ENCODE measurements at places on chromosomes 3 and 15.

- no peak for DNase-seq
These were observed 1432.1 kb upstream of the GBE1 start for GRCh38 chr3:83193526-83193925.

- no peak for DNase-seq
These were observed 60.1 kb downstream of the ITGA11 start for GRCh38 chr15:68371851-68372250.

- no peak for DNase-seq
These were observed 218.8 kb downstream of the MEIS2 start for GRCh38 chr15:36881516-36881915.

- DNase-seq = no peak
These were observed 45.0 kb upstream of the TKT start for GRCh38 chr3:53300826-53301225.

GRCh38 chr15:84035399-84035766 lies 200.2 kb upstream of the GOLGA6L4 start:
- no peak for DNase-seq

DNA sequence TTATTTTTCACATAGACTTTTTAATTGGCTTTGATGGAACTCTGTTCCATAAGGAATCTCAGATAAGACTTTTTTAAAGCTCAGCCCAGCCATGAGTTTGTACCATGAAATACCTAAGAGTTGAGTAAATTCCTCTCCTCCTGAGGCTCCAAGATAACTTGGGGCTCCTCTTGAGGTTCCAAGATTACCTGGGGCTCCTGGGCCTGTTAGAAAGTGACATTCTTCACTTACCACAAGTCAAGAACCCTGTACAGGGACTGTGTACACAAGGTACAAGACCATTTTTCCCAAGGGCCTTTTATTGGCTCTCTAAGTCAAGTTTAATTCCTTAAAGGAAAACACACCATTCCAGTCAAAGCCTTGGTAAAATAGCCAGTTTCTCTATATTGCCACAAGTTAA lies 111.3 kb upstream of the PRR20G start:
- DNase-seq = no peak

DNA sequence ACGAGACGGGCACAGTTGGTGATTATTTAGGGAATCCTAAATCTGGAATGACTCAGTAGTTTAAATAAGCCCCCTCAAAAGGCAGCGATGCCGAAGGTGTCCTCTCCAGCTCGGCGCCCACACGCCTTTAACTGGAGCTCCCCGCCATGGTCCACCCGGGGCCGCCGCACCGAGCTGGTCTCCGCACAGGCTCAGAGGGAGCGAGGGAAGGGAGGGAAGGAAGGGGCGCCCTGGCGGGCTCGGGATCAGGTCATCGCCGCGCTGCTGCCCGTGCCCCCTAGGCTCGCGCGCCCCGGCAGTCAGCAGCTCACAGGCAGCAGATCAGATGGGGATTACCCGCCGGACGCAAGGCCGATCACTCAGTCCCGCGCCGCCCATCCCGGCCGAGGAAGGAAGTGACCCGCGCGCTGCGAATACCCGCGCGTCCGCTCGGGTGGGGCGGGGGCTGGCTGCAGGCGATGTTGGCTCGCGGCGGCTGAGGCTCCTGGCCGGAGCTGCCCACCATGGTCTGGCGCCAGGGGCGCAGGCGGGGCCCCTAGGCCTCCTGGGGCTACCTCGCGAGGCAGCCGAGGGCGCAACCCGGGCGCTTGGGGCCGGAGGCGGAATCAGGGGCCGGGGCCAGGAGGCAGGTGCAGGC lies 318.0 kb downstream of the FGF12 start:
- no peak for DNase-seq

GRCh38 chr15:62254137-62254934 lies 89.3 kb upstream of the C2CD4B start:
- DNase-seq = peak; percentile 4

GRCh38 chr3:26308454-26308853 lies 314.1 kb upstream of the LRRC3B start:
- no peak for DNase-seq

DNA sequence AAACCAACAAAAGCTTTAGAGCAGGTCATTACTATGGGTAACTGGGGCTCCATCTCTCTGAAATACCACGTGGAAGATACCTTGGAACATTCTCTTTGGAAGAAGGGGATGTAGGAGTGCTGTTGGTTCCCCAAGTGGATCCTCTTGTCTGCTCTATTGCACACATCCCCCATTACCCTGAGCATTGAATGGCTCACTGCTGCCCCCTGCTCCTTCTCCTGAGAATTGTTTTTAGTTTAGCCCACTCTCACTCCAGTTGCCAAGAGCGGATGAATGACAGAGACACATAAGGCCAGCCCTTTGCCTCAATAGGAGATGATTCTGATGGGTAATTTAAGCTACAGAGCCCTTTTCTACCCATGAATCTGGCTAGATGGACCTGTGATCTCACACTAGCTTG lies 135.6 kb upstream of the SUCLG2 start:
- peak; percentile 28 for DNase-seq

- DNase-seq = no peak
These were observed 100.6 kb downstream of the TLE3 start for GRCh38 chr15:69997161-69997485.

GRCh38 chr3:152853196-152853595 lies 18.3 kb downstream of the P2RY1 start:
- DNase-seq = no peak

DNA sequence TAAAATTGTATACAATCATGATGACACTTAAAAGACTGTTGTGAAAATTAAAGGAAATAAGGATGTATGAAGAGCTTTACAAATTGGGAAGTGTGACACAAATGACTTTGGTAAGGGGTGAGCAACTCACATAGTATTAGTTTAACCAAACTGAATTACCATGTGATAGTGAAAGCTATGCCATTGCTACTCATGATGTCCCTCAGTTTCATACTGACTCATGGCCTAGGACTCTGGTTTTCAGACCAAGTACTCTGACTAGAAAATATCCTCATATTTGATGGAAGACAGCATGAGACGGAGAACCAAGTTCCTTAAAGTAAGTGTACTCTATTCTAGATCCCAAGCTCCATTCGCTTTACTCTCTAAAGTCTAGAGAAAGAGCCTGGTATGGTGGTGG lies 203.2 kb upstream of the ICE2 start:
- no peak for DNase-seq

- DNase-seq = no peak
These were observed 31.5 kb upstream of the MINAR1 start for GRCh38 chr15:79400650-79401049.

DNA sequence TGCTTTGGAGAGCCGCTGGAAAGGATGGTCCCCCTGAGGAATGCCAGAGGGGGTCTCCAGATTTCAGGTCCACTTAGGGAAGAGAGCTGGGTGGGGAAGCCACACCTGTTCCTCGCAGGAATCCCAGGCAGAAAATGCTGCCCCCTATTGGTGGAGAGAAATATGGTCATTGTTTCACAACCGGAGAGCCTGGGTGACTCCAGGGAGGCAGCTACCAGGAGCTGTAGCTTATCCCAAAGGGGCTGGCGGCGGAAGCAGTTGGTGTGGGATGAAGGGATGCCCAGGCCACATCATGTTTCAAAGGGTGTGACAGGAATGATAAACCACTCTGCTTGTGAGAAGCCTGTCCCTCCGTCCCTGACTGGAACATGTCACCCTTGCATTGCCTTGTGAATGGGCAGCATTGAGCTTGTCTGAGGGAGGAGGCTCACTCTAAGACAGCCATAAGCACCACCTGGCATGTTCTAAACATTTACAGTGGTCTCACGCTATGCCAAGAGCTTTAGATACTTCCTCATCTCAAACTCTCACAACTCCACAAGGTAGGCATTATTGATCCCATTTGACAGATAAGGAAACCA lies 34.5 kb downstream of the POMGNT2 start:
- no peak for DNase-seq

GRCh38 chr3:24177201-24177600 lies 232.1 kb downstream of the NR1D2 start:
- no peak for DNase-seq

GRCh38 chr3:189680723-189681122 lies 49.5 kb downstream of the TP63 start:
- no peak for DNase-seq

- DNase-seq = no peak
These were observed 31.3 kb upstream of the PEX5L start for GRCh38 chr3:180068023-180068422.

DNA sequence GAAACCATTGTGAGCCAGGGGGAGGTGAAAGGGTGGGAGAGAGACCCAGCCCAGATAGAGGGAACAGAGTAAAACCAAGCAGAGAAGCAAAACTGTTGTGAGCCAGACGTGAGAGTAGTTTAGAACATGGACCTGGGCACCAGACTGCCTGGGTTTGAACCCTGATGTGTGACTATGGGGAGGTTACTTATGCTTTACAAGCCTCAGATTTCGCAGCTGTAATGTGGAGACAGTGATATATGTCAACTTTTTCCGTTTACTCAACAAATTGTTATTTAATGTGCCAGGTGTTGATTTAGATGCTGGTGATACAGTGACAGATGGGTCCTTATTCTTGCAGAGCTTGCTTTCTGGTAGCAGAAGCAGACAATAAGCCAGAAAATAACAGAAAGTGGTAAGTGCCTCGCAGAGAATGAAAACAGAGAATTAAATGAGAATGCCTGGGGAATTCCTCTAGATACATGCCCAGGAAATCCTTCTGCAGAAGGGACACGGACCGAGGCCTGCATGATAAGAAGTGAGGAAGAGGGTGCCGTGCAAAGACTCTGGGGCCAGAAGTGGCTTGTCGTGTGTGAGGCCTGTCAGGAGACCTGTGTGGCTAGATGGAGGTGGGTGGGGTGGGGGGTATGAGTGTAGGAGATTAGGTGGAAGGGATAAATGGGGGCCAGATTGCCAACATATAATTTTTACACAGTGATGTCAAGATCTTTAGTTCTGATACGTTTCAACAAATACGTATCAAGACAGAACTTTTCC lies 15.0 kb downstream of the KAT2B start:
- DNase-seq = no peak

GRCh38 chr15:89551550-89551949 lies 23.7 kb upstream of the TICRR start:
- DNase-seq = no peak

DNA sequence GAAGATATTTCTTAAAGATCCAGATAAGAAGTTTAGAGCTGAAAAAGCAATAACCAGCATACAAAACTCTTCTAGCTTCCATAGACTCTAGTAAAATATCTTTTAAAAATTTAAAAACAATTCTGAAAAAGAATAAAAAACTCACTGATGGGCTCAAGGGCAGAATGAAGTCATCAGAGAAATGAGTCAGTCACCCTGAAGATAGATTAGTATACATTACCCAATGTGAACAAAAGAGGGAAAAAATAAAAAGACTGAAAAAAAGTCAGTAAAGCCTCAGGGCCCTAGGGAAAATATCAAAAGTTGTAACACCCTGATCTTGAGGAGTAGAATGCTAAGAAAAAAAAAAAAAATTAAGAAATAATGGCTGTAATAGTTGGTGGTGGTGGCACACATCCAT lies 11.4 kb downstream of the DET1 start:
- DNase-seq = no peak

DNA sequence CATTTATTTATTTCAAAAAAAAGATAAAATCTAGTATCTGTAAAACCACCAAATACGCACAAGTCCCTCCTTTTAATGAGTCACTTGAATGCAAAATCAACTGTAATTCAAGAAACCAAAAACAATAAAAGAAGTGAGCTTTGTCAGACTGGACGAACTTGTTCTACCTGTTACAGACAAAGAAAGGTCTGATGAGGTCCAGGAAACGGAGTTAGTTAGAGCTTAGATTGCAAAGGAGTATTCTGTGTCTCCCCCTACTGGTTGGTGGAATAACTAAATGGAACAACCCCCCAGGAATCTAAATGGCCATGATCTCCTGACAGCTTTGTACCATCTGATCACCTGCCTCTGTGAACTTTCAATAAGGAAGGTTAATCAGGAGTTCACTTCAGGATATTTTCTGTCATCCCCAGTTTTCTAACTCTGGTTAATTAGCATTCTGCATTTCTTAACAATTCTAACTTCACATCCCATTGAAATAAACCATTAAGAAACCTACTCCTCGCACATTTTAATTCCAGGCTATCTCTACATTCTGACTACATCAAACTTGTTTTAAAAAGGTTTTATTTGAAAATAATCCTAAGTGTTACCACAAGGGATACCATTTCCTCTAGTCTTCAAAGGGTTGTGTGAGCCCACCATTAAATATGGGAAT lies 333.0 kb upstream of the SATB1 start:
- DNase-seq = peak; percentile 1

GRCh38 chr3:13571831-13572750 lies 23.2 kb downstream of the FBLN2 start:
- DNase-seq = no peak

DNA sequence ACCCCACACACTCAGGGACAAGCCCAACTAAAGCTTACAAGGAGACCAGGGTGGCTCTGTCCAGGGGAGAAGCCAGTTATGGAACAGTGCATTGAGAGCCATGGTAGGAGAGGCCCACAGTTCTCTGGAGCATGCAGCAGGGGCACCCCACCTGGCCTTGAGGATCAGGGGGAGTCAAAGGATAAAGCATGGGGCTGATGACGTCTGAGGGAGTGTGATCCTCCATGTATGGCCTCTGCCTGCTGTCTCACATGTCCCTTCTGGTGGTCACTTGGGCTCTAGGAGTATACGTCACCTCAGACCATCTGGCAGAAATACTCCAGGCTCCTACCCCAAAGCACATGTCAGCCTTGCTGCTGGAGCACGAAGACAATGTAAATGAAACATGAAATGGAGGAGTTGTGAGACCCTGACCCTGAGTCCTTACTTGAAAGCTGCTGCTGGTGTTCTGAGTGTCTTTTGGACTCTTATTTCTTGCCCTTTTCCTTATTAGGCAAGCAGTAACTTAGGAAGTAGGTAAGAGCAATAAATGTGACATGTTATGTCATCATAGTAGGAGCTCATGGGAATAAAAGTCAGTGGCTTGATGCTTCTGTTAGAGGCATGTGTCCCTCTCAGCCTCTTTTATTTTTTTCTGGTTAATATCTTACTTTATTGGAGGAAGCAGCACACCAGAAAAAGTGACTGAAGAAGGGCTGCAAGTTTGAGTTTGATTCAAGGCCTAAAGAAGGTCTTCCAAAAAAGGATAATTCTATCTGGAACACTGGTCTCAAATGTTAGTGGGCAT lies 15.5 kb downstream of the SRPRB start:
- DNase-seq = no peak

- DNase-seq = no peak
These were observed 124.7 kb downstream of the SRGAP3 start for GRCh38 chr3:9124730-9125129.

DNA sequence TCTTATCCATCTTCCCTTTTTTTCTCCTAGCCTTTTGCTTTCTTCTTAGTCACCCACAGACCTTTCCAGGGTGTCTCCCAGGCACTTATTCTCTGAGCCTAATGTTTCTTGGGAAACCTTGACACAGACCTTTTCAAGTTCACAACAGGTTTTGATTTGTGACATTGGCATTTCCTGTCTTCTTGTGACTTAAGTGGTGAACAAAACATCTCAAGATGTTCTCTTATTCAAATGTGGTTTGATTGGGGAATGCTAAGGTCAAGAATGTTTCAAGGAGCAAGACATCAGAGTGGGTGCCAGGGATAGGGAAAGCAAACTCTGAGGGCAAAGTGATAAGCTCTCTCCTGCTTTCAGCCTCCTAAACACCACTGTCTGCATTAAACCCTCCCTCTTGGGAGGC lies 68.2 kb upstream of the GSK3B start:
- no peak for DNase-seq
